NCI-H524 (cell line): ENCODE measurements at places on chromosomes 1 and 21.
A peak's percentile ranks its signal among the peaks of the same experiment; 100 is the strongest.

DNA sequence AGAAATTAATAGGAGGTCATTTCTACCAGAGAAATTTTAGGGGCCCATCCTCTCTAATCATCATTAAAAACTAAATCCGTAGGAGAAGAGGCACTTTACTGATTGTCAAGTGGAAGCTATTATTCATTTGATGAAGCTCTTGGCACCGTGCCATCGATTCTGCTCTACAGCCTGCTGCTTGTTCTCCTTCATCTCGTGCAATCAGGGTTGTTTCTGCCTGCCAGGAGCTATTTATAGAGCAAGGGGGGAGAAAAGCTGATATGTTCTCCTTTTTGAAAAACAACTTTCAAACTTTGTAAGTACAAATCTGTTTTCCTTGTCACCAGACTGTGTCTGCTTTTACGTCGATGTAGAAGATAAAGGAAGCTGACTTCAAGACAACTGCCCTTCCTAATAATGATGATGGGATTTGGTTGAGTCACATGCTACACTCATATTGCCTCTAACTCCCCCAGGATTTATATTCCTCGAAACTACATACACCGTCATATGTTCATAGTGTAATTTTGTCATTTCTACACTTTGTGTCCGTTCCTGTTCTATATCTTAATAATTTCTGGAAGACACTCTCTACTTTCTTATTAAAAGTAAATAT, 169.6 kb upstream of the LHX8 start:
- peak; percentile 95 for DNase-seq

GRCh38 chr1:35282172-35282571, 13.7 kb downstream of the ZMYM4 start:
- no peak for DNase-seq

GRCh38 chr1:45370575-45370974, 30.3 kb upstream of the MUTYH start:
- no peak for DNase-seq

DNA sequence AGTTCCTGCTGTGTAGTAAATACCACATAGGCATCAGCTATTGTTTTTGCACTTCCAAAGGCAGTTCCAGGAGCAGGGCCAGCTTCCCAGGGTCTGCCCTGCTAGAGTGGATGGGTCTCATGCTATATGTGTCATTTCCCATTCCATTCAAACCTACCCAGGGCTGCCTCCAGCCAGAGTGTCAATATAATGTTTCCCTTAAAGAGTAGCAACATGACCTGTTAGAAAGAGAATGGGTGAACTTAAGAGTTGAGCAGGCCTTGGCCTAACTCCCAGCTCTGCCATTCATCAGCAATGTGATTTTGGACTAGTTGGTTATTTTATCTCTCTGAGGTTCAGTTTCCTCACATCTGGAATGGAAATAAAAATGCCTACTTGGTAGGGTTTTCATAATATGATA, 44.9 kb downstream of the RAB3B start:
- DNase-seq = no peak

DNA sequence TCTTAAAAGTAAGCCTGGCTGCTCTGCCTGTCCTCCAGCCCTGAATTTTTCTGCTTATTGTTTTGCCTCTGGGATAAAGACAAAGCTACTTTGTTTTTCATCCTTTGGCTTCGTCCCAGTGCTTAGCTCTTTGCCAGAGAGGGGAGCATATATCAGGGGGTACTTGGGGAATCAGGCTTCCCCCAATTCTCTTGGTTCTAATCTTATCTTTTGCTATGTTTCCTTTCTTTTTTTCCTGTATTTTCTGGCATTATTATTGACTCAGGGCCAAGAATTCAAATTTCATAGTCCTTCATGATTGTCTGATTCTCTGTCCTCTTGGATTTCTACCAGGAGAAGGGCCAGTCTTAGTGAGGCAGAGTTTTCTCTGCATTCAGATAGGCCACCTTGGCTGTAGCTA, 51.2 kb downstream of the GIPC2 start:
- DNase-seq = no peak
